ENCODE measurements at places on chromosomes 4 and X.
A peak's percentile ranks its signal among the peaks of the same experiment; 100 is the strongest.

DNA sequence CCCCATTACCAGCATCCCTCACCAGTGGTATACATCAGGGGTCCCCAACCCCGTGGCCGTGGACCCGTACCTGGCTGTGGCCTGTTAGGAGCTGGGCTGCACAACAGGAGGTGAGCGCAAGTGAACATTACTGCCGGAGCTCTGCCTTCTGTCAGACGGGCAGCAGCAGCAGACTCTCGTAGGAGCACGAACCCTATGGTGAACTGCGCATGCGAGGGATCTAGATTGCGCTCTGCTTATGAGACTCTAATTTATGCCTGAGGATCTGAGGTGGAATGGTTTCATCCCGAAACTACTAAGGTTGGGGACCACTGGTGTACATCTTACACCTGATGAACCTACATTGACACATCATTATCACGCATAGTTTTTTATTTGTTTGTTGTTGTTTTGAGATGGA lies 52.8 kb upstream of the DHX15 start:
- DNase-seq = no peak

GRCh38 chrX:81261576-81261975 lies 59.7 kb downstream of the SH3BGRL start:
- no peak for DNase-seq

DNA sequence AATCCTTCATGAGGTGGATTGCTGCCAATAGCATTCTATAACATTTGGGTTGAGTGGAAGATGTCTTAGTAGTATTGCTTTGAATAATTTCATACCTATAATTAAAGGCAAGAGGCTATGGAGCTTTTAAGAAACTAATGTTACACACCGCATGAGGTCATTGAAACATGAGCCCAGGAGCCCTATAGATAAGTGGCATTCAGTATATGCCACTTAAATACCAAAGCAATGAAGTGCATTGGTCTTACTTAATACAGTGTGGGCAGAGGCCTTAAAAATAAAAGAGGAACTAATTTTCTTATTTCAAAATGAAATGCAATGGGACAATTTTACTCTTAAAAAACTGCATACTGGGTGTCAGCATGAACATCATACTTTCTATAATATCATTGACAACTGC lies 47.5 kb downstream of the SPATA18 start:
- DNase-seq = no peak

DNA sequence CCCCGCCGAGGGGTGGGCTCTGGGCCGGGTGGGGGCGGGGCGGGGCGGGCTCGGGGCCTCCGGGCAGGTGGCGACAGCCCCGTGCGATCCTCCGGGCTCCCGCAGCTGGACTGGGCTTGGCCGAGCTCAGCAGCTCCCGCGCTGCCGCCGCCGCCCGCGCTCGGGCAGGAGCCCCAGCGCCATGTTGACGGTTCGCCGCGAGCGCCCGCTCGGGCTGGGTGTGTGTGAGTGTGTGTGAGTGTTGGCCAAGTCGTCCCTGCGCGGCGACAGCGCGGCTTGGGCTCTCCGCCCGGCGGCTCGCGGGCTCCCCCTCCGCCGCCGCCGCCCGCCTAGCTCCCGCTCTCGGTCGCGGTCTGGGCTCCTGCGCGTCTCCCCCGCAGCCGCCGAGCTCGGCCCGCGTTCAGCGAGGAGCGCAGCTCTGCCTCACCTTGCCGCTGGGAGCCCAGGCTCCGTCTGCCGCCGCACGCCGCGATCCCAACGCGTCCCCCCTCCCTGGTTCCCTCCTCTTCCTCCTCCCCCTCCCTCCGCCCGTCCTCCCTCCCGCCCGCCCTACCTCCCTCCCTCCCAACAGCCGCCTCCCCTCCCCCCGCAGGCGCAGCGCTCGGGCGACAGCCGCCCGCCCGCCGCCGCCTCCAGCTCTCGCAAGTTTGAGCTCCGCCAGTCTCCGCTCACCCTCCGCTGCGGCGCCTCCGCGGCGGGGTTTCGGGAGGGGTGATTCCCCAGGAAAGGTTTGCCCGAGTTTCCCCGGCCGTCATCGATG lies at the start of gene BCOR:
TSS of gene BCOR (minus strand) at position 455 of the 760 bp plus-strand sequence. CDS start 20,029 bp downstream, outside the sequence.
- peak; percentile 56 for DNase-seq

DNA sequence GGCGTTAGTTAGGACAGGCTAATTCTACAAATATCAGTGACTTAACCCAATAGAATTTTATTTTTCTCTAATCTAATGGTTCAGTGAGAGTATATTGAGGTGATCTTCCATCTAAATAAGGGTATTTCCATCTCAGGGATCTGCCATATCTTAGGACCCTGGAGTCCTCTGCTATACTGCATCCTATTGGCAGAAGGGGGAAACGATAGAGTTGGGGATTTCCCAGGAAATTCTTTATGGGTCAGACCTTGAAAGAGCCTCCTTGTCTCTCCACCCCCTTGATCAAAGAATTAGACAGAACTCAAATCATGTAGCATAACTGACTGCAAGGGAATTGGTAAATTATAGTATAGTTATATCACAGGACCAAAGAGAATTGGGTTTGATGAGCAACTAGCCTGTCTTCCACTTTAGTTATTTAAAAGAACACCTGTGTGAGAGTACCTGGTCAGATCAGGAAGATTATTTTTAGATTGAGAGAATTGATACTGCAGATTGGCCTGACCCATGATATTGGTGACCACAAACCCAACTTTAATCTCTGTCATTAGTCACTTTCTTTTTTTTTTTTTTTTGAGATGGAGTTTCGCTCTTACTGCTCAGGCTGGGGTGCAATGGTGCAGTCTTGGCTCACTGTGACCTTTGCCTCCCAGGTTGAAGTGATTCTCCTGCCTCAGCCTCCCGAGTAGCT lies 25.6 kb downstream of the SMARCA5 start:
- DNase-seq = no peak

DNA sequence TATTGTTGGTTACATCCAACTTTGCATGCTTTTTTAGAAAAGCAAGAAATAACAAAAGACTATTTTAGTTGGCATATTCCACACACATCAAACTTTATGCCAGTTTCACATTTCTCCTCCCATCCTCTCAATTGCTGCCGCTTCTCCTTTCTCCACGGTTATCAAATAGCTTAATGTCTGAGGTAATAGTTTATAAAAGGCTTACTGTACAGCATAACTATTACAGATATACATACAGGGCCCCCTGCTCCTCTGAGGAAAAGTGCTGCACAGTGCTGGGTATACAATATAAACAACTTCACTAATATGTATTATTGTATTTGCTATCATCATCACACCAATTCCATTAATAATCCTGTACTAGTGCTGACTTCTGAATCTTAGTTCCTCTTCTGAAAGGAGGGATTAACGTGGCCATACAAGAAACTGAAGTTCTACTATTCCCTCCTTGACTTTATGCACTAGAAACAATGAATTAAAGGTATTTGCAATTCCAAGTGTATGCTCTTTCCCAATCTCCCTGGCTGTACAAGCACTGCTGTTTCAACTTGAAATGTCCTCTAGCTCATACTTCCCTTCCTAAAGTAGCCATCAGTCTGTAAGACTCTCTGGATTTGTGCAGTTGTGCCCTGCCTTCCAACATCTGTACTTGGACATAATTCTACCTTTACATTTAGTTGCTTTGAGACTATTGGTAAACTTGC lies 2.5 kb downstream of the CCNI start:
- DNase-seq = no peak

DNA sequence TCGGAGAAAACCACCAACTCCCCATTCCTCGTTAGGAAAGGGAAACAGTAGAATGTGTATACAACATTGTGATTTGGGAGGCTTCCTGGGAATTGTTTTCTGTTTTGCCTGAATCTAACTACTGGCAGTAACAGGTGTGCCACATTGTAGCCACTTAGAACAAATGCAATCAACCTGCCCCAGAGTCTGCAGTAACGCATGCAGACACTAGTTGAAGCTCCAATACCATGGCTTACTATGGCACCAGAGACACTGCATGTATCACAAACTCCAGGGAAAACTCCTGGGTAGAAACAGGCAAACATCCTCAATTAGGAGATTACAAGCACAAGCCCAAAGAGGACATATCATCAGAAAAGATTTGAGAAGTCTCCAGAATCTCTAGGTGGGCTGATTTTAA lies 154.2 kb upstream of the NEIL3 start:
- no peak for DNase-seq

DNA sequence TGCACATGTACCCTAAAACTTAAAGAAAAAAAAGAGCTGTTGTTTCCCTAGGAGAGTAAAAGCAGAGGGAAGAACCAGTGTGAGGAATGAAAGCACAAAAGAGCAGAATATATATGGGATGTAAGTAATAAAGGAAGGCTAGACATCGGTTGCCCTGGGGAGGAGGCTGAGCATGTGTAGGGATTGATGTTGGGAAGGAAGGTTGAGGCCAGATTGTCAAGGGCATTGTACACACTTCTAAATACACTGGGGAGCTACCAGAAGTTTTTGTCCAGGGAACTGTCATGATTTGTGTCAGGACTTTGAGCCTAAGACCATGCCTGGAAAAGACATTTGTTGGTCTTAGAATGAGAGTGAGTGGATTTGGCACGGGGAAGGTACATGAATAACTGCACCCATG lies 467.1 kb downstream of the GPAT3 start:
- no peak for DNase-seq

DNA sequence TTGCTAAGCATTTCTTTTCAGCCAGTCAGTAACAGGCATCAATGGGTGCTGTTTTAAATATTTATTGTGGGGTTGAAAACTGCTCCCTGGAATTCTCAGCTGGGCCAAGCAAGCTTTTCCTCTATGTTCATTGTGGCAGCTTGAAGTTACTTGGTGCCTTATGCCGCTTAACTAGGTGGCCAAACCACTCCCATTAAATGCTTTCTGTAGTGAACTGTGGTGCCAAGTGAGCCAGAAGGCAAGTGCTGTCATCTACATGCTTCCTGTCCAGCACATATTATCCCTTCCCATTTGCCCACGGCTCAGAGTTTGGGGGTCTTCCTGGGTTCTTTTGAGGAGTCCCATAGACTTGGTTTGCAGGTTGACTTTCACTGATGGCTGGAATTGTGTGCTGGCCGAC lies 64.8 kb downstream of the TAB3 start:
- DNase-seq = no peak

- DNase-seq = peak; percentile 80
Observed at GRCh38 chr4:140252141-140252741, 98.3 kb upstream of the MAML3 start.

GRCh38 chr4:168119100-168119499 lies 26.8 kb downstream of the ANXA10 start:
- DNase-seq = no peak

DNA sequence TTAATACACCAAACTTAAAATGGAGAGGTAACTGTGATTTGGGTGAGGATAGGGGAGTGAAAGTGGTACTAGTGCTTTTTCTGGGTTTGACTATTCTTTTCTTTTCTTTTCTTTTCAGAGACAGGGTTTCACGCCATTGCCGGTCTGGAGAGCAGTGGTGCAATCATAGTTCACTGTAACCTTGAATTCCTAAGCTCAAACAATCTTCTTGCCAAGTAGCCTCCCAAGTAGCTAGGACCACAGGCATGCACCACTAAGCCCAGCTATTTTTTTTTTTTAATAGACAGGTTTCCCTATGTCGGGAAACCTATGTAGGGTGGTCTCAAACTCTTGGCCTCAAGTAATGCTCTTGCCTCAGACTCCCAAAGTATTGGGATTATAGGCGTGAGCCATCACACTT lies 3.0 kb upstream of the ARMCX4 start:
- DNase-seq = no peak

- no peak for DNase-seq
Observed at GRCh38 chr4:86556791-86557415, 37.2 kb upstream of the PTPN13 start.

- DNase-seq = no peak
Observed at GRCh38 chrX:70046978-70047377, 2.8 kb downstream of the AWAT2 start.

GRCh38 chr4:91958596-91958995 lies 345.2 kb upstream of the GRID2 start:
- peak; percentile 89 for DNase-seq

DNA sequence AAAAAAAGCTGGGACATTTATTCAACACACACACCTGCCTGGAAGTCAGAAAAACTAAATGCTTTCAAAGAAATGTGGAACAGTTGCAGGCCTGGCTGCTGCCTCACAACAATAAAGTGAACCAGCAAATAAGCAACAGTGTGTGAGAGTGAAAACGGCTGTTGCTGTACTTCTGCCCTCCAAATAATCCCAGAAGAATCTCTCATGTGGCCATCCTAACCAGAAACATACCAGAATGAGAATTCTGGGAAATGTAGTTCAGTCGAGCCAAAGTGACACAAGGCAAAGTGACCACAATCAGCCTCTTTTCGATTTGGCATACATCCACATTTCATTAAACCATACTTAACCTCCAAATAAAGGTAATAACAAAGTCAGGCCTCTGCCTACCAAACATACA lies 204.5 kb downstream of the SLC7A11 start:
- no peak for DNase-seq

- DNase-seq = no peak
Observed at GRCh38 chrX:69027181-69028005, 137.9 kb downstream of the PJA1 start.

GRCh38 chr4:38242101-38242500 lies 281.9 kb downstream of the PTTG2 start:
- DNase-seq = no peak

DNA sequence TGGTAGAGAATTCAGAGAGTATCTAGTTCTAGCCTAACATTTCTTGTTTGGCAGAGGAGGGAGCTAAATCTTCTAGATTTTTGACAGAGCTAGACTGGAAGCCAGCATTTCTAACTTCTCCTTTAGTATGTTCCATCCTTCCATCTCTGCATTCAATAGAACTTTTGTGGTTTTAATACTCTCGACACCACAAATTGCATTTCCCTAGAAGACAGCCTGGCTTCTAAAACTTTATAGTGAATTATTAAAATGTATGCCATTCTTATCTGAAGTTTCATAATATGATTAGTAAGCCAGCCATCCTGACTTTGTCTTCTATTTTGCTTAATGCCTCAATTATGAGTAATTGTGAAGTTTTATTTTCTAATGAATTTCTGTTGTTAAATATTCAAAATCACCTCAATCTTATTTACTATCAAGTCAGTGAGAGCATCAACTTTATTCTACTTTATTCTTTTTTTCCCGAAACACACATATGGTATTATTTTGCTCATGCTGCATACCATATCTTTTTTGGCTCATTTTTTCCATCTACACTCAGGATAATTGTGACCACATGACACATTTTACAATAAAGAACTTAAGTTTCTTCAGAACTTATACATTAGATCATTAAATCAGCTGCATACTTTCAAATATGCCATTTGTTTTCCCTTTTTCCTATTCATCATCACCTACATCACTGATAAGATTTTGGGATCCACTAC lies 30.2 kb downstream of the EDNRA start:
- DNase-seq = no peak

- no peak for DNase-seq
Observed at GRCh38 chrX:111035256-111035655, 60.7 kb upstream of the PAK3 start.
